ENCODE measurements at places on chromosomes 13 and 19.
A peak's percentile ranks its signal among the peaks of the same experiment; 100 is the strongest.

GRCh38 chr13:102847272-102848234 lies 1.7 kb downstream of the ERCC5 start:
- peak; percentile 42 for DNase-seq

- no peak for DNase-seq
Observed at GRCh38 chr13:65460136-65460535, 1770.0 kb downstream of the PCDH9 start.

- DNase-seq, result no peak
Observed at GRCh38 chr13:27018882-27019281, 152.7 kb downstream of the USP12 start.

GRCh38 chr13:47178090-47178950 lies 281.5 kb upstream of the HTR2A start:
- DNase-seq, result no peak

- no peak for DNase-seq
Observed at GRCh38 chr19:43574424-43575155, 737 bp downstream of the XRCC1 start.

GRCh38 chr19:15897026-15897737 lies 692 bp downstream of the CYP4F2 start:
- DNase-seq, result no peak

- no peak for DNase-seq
Observed at GRCh38 chr13:39527961-39528660, 74.9 kb downstream of the LHFPL6 start.

GRCh38 chr19:7194566-7194965 lies 99.6 kb downstream of the INSR start:
- DNase-seq, result no peak

DNA sequence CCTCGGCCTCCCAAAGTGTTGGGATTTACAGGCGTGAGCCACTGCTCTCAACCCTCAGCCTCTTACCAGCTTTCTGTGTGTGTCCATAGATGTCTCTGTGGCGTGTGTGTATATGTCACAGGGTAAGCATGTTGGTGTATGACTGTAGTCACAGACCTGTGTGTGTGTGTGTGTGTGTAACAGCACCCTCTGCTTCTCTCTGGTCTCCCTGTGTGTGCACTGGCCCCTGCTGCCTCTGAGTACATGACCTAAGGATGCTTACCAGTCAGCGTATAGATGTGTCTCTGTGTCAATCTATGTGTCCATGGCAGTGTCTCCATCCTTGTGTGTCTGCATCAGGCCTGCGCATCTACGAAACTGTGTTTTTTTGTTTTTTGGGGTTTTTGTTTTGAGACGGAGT lies 5.6 kb downstream of the AXL start:
- no peak for DNase-seq

DNA sequence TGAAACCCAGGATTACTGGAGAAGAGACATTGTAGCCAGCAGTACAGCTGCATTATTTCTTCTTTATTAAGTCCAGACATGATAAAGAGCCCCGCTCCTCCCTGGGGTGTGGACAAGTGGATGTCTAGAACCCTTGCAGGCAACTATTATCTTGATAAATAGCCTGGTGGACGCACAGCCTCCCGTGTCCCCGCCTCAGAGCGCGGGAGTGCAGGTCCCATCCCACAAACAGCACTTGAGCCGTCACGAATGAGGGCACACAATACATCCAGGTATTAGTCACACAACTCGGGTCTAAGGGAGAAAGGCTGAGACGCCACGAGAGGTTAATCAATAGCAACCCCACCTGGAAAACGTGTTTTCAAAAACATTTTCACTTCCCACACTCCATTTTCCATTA lies 213.2 kb upstream of the SOX1 start:
- no peak for DNase-seq

- DNase-seq, result no peak
Observed at GRCh38 chr13:112857914-112858490, 111.0 kb upstream of the MCF2L start.

- no peak for DNase-seq
Observed at GRCh38 chr19:7410946-7411345, 62.2 kb downstream of the ARHGEF18 start.

GRCh38 chr19:29372461-29372860 lies 153.3 kb upstream of the VSTM2B start:
- no peak for DNase-seq

GRCh38 chr13:94419304-94419924 lies 60.1 kb downstream of the DCT start:
- peak; percentile 38 for DNase-seq

GRCh38 chr13:42474954-42475353 lies 99.0 kb upstream of the TNFSF11 start:
- DNase-seq, result peak; percentile 19

DNA sequence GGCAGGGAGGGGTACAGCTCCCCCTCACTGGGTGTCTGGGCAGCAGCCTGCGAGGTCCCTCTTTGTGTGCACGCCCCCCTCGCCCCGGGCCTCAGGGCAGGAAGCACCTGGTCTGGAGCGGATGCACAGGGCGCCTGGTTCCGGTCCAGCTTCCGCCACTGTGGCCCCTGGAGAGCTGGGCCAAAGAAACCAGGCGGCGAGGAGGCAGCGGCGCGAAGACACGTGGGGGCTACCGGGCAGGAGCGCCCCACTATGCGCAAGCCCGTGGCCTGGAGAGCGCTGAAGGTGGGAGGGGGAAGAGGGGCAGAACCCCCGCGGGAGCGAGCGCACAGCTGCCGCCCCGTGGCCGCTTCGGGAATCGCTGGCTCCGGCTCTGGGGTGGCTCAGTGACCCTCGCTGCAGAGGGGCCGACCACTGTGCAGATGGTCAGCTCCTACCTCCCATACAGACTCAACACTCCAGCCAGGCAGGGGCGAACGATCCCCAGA lies 1.7 kb upstream of the LYL1 start:
- peak; percentile 53 for DNase-seq

GRCh38 chr19:39402346-39403300 lies 4.0 kb upstream of the ZFP36 start:
- peak; percentile 83 for DNase-seq

GRCh38 chr13:49444524-49445395 lies 686 bp downstream of the SETDB2 start:
- DNase-seq, result peak; percentile 78

GRCh38 chr13:94859278-94859691 lies 146.9 kb upstream of the SOX21 start:
- no peak for DNase-seq

GRCh38 chr13:113170511-113170910 lies 12.1 kb downstream of the PROZ start:
- DNase-seq, result no peak

DNA sequence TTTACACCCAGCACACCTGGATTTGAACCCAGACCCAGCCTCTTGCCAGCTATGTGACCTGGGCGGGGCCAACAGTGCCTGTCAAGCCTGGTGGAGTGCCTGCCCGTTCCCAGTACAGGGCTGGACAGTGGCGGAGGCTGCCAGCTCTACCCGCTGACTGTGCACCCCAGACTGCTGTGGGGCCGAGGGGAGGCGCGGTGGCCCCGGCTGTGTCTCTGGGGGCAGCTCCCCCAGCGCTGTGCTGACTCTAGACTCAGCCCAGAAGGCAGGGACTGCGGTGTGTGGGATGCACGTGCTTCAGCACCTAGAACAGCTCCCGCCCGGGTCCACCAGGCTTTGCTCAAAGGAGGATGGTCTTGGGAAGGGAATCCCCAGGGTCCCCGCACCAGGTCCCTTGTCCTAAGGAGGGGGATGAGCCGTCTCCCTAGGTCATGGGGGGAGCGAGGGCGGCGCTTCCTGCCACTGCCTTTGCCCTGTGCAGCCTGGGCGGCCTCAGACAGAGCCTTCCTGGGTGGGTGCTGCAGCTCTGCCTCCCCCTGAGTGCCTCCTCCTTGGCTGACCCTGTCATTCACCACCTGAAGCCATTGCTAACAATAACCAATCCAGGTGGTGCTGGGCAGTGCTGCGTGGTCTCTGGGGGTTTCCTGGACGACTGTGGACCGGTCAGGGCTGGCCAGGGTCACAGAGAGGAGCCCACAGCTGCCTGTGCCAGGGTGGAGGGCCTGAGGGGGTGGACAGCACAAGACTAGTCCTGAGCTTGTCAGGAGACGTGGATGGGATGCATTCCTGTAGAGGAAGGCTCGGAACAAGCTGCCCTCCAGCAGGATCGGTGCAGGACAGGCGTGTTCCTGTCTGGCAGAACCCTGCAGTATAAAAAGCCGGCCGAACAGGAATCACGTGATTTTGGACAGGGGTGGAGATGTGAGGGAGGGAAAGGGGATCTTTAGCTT lies 18.6 kb downstream of the TMEM255B start:
- no peak for DNase-seq

DNA sequence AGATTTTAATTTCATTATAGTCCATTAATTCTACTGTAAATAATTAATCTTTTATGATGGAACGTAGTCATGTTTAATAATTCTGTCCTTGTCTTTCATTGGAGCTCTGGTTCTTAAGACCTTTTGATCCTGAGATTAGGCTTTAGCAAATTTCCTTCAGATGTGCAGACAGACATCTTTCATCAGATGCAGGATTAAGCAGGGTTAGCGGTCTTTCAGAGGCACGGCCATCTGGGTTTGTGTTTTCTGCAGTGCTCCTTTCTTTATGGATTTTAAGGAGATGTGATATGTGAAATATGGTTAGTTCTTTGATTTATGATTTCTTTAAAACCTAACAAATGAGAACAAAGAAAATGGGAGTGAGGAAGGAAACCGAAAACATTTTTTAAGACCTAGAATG lies 643.9 kb upstream of the SGCG start:
- no peak for DNase-seq

GRCh38 chr13:38440666-38441065 lies 91.0 kb downstream of the UFM1 start:
- no peak for DNase-seq

- DNase-seq, result no peak
Observed at GRCh38 chr19:5536337-5536894, 31.3 kb downstream of the TINCR start.

GRCh38 chr13:80462037-80462436 lies 121.1 kb upstream of the SPRY2 start:
- no peak for DNase-seq

DNA sequence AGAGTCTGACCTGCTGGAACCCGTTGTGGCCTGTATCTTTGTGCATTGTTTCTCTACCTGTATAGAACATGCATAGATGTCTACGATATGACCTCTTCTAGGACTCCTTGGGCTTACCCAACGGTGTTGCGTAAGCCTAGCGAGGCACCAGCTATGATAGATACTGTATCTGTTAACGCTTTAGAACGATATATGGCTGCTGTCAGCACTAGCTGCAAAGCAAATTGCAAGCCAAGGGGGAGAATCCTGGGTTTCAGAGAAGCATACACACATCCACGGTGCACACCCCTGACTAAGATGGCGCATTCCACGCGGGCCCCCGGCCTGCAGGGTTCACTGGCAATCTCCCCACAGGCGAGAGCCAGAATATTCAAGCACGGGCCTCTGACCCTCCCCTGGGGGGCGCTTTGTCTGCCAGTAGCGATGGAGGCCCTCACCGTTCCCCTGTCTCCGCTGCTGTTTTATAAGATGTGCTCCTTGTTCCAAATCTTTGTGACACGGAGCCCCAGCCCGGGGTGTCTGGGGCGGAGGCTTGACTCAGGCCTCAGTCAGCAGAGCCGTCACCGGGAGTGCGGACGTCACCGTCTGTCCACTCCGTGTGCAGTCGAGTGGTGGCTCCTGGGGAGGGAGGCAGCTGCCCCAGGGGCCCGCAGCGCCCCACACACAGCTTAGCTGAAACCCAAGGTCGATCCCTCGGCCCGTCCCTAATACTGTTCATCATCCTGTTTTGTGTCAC lies 12.9 kb upstream of the RPS15 start:
- no peak for DNase-seq

- no peak for DNase-seq
Observed at GRCh38 chr19:16612636-16613035, 15.4 kb downstream of the MED26 start.

GRCh38 chr13:22018076-22018835 lies 347.4 kb downstream of the FGF9 start:
- DNase-seq, result no peak

GRCh38 chr13:114128624-114129522 lies 3.5 kb downstream of the RASA3 start:
- DNase-seq, result peak; percentile 96

- DNase-seq, result no peak
Observed at GRCh38 chr13:36074659-36075058, 56.5 kb downstream of the DCLK1 start.

DNA sequence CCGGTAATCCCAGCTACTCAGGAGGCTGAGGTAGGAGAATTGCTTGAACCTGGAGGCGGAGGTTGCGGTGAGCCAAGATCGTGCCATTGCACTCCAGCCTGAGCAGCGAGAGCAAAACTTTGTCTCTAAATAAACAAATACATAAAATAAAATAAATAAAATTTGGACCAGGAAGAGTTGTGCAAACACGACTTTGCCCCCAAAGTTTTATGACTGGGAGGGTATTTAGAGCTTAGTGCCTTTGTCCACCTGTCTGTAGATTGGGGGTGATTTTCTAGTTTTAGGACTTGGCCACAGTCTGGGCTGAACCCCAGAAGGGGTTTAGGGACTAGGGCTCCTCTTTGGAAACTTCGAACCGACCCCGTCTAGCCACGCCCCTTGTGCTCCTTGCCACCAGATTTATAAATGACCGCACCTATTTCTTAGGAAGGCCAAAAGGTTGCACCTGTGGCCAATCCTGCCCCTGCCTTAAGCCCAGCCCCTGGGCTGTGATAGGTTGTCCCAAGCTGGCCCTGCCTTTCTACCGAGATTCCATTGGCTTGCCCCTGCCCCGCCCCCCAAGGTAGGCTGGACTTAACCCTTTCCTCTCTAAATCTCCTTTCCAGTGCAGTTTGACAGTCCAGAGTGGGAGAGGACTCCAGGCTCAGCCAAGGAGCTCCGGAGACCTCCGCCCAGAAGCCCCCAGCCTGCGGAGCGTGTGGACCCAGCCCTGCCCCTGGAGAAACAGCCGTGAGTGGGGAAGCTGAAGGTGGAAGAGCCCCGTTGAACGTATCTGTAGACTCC lies 5.3 kb downstream of the SHD start:
- no peak for DNase-seq

GRCh38 chr19:55158848-55159749 lies 1.6 kb upstream of the TNNI3 start:
- DNase-seq, result no peak

DNA sequence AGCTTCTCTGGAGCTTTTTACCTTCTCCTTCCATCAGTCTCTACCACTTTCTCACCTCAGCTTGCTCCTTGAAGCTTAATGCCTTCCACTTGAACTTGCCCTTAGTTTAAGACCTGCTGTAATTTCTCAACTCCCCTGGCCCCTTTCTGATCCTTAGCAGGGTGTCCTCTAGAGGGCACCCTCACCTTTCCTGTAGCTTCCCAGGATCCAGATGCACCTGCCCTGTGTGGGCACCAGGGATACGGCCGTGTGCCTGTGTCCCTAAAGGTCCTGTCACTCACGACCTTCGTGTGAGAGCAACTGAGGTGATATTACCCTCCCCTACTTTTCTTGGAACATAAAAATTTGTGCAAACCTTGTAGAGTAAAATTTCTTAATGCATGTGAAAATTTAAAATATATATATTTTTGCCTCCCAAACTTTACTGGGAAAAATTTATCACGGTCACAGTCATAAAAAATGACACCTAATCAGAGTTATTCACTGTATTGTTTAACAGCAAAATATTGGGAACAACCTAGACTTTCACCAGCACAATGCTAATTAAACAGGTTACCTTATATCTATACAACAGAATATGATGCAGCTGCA lies 46.4 kb downstream of the PSG3 start:
- DNase-seq, result no peak

- DNase-seq, result no peak
Observed at GRCh38 chr19:12521996-12522395, 29.3 kb downstream of the ZNF564 start.

GRCh38 chr19:5635427-5635826 lies 12.5 kb downstream of the SAFB start:
- no peak for DNase-seq

GRCh38 chr19:16113727-16114126 lies 2.0 kb downstream of the RAB8A start:
- DNase-seq, result no peak

GRCh38 chr13:71874458-71874857 lies 7.5 kb upstream of the DACH1 start:
- no peak for DNase-seq

Data from CD4-positive, alpha-beta T cell treated with Interleukin-4 for 4 hours (primary cell).